ENCODE measurements at places on chromosomes 7 and 10.

DNA sequence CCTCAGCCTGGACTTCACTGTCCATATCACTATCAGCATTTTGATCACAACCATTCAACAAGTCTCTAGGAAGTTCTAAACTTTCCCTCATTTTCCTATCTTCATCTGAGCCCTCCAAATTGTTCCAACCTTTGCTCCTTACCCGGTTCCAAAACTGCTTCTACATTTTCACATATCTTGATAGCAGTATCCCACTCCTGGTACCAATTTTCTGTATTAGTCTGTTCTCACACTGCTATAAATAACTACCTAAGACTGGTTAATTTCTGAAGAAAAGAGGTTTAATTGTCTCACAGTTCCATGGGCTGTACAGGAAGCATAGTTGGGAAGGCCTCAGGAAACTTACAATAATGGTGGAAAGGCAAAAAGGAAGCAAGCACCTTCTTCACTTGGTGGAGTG lies 11.9 kb downstream of the THAP5 start:
- DNase-seq, result no peak

- no peak for DNase-seq
Observed at GRCh38 chr7:77359599-77359998, 56.5 kb downstream of the GSAP start.

DNA sequence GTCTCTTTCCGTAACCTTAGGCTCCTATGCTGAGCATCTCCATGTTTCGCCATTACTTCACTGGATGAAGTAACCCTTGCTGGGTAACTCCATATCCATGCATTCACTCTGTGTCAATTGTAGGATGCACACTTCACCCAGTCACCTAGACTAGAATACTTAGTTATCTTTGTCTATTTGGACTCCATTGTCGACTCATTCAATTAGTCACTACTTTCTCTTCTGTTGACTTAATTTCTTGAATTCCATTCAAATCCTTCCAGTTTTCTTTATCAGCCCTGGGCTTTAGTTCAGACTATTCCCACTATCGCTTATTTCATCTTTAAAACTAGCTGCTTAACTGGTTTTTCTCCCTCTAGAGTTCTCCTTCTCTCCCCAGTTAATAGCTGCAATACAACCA lies 111.3 kb upstream of the TNS3 start:
- DNase-seq, result no peak

DNA sequence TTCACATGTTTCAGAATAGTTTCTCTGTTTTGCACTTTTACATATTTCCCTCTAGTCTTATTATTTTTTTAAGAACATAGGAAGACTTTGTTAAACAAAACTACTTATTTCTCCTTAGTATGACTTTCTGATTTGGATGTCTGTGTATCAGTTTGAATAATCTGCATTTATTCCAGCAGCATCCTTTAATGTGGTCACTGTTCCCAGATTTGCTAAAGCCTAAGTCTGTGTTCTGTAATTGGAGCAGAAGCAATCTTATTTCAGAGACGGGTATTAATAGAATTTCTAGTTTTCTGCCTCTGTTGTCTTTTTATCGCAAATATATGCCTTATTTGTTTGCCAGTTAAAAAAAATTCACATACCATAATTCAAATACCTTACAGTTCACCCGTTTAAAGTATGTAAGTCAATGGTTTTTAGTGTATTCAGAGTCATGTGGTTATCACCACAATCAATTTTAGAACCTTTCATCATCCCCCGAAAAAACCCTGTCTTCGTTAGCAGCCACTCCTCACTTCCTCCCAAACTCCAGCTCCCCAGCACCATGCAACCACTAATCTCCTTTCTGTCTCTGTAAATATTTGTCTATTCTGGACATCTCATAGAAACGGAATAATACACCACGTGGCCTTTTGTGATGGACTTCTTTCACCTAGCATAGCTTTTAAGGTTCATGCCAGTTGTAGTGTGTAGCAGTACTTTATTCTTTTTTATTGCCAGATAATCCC lies 58.7 kb downstream of the INPP5F start:
- no peak for DNase-seq

DNA sequence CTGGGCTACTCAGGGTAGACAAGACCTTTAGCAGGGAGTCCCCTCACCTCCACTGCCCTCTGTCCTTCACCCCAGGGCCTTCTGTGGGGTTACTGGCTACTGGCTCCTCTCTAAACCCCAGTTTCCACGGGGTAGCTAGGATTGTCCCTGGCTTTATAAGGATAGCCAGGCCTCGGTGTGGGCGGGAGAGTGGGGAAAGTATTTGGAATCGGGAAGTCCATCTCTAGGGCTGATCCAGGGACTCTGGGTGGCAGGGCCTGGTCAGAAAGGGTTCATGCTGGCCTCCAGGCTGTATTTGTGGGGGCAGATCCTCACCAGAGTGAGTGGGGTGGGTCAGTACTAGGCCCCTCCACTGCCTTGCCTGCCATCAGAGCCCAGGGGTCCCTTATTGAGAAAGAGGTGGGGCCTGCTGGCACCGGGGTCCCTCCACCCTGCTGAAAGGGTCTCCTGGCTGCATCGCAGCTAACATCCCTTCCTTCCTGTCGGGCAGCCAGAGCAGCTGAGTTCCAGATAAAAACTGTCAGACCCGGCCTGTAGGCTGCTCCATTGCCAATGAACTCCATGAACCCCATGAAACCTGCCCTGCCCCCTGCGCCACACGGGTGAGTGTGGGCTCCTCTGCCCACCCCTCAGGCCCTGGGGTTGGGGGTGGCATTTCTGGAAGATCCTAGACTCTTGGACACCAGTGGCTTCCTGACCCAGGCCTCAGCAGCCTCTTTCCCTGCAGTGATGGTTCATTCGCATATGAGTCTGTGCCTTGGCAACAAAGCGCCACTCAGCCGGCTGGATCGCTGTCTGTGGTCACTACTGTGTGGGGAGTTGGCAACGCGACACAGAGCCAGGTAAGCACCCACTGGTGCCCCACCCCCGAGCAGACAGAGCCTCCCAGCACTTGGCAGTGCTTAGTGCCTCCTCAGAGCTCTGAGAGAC lies 7.3 kb downstream of the ZMIZ2 start:
- DNase-seq, result no peak

DNA sequence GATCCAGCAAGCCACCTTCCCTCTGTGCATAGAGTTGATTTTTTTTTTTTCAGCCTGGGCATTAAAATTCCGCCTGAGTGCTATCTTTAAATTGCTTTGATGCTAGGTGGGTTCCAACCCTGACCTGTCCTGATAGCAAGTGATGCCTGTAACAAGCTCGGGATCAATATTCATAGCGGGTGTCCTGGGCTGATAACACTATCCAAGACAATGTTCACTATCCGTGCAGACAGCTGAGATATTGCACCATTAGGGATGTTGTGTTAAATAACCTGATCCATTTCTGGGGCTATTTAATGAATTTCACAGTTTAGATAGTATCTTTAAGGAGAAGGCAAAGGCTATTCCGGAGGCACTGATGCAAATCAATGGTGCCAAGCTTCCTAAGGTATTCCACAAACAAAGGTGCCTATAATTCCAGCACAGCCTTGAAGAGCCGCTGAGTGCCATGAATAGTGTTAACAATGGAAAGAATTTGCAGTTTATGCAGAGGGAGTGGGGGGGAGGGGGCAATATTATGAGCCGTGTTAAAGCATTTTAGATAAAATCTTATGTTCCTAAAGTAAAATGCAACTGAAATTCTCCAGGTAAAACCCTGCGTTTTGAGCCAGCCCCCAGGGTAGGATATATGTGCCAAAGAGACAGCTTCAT lies 4.2 kb upstream of the NKX1-2 start:
- DNase-seq, result no peak

DNA sequence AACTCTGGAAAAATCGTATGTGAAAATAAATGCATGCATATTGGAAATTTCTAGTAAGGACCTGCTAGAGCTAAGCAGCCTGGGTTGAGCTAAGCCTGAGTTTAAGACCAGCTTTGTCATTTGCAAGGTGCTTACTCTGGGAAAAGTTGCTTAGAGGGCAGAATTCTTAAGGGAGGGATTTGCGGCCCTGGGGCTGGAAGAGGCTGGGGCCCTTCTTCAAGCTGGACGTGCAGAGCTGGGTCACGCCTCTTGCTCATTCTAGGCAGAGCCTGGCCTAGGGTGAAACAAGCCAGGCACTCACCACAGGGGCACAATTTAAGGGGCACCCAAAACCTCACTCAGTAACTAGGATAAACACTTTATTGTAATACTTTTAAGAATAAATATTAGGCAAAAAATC lies 137.2 kb downstream of the ARHGAP22 start:
- no peak for DNase-seq

DNA sequence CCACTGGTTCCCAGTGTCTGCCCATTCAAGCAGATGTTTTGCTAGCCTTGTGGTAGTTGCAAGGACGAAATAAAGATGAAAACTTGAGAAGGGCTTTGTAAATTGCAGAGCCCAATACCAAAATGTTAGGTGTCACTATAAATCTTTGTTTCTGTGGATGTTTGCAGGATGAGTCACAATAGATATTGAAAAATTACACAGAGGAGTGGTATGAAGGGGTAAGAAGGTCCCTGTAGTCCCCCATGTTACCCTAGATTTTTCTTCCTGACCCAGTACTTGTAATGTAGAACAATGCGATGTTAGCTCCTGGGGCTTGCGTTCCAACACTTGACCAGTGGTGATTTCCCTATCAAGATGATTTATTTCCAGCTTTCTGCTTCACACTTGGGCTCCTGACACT lies 102.6 kb upstream of the LYZL1 start:
- DNase-seq, result no peak

DNA sequence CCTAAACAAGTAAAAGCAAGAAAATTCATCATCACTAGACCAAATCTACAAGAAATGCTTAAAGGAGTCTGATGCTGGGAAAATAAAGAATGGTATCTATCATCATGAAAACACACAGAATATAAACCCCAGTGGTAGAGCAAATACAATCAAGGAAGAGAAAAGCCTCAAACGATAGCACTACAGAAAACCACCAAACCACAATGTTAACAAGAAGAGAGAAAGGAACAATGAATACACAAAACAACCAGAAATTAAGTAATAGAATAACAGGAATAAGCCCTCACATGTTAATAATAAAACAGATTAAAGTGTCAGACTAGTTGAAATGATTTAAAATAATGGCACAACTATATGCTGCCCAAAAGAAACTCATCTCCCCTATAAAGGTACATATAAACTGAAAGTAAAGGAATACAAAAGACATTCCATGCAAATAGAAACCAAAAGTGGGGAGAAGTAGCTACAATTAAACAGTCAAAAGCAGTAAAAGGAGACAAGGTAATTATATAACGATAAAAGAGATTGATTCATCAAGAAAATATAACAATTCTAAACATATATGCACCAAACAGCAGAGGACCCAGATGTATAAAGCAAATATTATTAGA lies 77.3 kb downstream of the JMJD1C start:
- DNase-seq, result no peak

DNA sequence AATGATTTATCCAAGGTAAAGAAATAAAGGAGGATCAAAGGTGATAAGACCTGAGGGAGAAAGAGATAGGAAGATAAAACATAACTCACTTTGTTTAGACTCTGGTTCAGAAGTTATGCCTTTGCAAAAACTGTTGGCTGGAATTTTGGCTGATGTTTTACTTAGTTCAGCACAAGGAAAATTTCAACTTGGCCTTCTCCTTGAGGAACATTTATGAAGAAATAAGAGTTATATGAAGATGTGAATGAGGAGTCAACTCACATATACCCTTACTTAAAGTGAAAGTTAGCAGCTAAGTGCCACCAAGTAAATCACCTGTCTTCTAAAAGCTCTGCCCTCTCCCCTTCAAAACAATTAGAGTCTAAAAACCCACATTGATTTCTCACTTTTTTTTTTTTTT lies 39.7 kb upstream of the COL1A2 start:
- DNase-seq, result no peak

GRCh38 chr7:14340393-14341074 lies 351.1 kb upstream of the ETV1 start:
- DNase-seq, result no peak

DNA sequence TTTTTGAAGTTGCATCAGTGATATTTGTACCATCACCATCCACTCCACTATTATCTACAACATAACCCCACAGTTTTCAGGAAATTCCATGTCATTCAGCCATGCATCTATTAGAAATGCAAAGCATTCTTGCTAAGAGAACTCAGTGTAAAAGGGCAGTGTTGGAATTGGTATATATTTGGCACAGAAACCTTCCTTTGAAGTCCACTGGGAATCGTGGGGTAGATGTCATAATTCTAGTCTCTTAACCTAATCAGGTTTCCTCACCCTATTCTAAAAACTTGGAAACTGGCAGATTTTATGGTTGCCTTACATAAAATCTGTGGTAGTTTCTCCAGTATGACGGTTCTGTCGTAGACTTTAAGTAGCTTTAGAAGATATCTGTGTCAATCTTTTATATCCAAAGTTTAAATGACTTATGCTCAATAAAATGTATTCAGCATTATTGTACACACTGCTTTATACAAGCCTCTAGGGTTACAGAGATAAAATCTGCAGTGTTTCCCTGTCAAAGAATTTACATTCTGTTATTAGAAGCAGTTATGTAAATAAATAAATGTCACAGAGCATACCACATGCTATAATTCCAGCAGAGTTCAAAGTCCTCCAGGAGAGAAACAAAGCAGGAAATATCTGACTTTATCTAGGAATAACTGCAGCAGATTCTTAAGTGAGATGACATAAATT lies 704.4 kb upstream of the CELF2 start:
- DNase-seq, result no peak

DNA sequence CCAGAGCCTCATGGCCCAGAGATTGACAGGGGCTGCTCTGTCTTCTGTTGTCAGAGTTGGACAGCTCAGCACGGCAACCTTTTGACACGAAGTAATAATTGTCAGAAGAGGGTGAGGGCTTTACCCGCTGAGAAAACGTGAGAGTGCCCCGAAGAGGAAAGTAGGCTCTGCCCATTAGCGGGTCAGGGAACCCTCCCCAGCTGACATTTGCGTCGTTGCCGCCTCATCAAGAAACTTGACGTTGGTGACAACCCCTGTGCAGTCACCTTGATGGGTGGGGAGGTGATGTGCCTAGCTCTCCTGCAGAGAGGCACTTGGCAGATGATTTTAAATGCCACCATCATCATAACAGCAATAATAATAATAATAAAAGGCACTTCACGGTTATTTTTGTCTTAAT lies 202.1 kb downstream of the USP6NL start:
- no peak for DNase-seq

GRCh38 chr10:53977267-53977666 lies 823.8 kb downstream of the PCDH15 start:
- DNase-seq, result no peak

DNA sequence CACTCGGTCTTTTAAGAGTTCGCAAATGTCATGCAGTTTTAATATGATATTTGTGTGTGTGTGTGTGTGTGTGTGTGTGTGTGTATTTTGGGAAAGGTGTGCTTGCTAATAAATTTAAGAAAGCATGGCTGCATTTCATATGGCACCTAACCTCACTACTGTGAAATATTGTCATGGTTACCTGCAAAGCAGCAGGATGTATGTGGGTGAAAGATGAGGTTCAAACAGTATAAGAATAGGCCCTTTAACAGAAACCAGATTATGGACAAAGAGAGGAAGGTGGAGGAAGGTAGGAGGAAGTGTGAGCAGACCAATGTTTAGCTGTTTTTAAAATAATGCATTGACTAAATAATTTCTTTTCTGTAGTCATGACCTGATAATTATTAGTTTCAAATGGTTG lies 73.5 kb upstream of the CACNA2D1 start:
- no peak for DNase-seq
